Putamen (tissue), 1 donor: ENCODE measurements at places on chromosomes 16 and 17.

DNA sequence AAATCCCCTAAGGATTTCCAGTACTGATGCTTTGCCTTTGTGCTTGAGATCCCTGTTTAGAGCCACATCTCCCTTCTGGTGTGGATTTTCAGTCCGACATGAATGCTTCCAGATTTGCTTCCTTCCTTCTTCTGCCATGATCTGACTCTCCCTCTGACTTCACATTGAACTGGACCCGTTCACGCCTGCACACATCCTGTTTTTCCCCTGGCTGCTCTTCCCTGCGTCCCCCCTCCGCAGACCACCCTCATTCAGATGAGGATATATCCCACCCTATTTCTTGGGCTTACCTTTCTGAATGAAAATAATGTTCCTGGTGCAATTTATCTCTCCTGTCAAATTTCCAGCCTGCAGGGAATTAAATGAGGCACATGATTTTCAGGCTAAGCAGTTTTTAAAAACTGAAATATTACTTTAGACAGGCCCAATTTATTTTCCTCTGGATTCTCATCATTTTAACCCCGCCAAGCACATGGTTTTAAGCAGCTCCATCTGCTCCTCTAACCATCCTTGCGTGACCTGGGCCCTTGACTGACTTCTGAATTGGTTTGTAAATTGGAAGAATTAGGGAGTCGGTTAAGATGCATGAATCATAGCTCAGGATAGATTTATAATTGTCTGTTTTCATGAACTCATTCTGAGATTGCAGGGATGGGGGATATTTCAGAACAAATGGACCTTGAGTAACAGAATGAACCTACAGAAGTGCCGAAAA is 59.2 kb downstream of the BMERB1 start:
- no peak for DNase-seq

- no peak for DNase-seq
Observed at GRCh38 chr17:44272321-44272951, 4.5 kb upstream of the SLC4A1 start.

DNA sequence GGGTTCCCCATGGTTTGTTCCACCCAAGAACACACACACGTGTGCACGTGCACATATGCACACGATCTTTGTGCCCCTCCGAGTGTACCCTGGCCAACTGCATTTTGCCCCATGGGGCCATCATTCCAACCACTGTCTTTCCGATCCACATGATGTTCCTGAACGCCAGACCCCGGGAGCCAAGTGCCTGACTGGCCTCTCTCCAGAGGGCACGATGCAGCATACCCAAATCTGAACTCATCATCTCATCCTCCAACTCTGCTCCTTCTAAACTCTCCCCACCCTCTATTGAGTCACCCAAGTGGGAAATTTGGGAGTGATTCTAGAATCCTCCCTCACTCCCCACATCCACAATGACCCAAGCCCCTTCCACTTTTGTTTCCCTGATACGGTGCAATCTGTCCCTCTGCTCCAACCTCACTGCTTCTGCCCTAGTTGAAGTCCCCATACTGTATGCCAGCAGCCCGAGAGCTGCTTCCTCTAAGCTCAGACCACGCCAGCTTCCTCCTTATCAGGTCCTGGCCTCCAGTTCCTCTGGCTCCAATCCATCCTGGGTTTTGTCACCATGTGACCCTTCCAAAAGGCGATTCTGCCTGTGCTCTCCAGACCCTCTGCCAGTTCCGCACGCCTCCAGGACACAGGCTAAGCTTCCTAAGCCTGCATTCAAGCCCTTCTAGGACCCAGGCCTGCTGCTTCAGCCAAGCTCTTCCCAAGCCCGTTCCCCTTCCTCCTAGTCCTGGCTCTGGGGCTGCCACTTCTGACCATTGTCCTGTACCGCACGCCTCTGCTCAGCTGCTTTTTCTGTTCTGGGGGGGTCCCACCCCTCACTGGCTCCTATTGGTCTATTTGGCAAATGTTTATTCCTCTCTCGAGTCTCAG is 10.1 kb upstream of the TMEM208 start:
- no peak for DNase-seq

- DNase-seq = no peak
Observed at GRCh38 chr16:49661465-49662187, 194.3 kb downstream of the ZNF423 start.

DNA sequence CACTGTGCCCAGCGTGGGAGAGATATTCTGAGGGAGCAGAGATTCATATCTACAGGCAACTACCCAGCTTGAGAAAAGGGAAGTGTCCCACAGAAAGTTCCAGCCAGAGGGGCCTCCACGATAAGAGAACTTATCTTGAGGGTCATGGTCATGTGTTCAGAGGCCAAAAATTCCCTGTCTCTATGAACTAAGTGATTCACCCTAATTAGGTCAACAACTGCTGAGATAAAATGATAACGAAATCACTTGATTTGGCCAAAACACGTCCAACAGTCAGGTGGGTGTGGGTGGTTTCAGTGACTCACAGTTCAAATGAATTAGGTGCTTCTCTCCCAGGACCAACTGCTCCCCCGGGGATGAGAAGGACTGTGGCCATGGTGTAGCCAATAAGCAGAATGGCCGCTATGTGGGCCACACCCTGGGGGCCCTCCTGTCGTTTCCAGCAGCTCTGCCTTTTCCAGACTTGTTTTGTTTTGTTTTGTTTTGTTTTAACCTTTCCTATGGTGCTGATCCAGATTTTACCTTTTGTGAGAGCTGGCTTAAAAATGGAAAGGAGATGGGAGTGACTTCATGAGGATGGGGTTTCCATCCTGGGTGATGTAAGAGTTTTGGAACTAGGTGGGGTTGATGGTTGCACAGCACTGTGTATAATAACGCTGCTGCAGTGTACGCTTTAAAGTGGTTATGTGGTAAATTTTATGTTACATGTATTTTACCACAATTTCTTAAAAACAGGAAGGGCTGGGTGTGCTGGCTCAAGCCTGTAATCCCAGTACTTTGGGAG is 8.7 kb downstream of the DNAI2 start:
- DNase-seq = no peak

GRCh38 chr17:71440513-71440912 is 680.3 kb upstream of the SOX9 start:
- DNase-seq = no peak

DNA sequence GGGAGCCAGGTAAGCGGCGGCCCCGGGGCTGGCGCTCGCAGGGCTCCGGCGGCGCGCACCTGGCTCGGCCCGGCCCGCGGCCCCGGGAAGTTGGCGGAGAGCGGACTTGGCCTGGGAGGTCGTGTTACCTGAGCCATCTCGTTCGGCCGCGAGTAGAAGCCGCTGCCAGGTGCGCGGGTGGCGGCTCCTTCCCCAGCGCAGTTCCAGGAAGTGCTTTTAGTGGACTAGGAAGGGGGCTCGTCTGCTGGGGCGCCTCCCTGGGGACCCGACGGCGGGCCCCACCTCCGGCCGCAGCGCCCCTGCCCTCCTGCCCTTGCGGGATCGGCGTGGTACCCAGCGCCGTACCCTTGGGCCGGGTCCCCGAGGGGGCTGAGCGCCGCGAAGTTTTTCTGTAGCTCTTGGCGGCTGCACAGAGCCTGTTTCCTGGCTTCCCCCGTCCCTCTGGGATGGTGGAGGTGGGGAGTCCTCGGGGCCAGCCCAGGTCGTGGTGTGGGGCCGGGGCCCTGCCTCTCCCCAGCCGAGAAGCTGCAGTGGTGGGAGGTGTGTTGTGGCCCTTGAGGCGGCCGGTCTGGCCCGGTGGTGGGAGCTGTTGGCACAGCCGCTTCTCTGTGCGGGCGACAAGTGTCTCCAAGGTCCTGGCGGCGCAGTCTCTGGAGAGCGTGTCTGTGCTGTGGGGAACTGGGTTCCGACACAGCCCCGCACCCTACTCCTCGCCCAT is 96.9 kb downstream of the RAB11FIP4 start:
- DNase-seq = no peak

DNA sequence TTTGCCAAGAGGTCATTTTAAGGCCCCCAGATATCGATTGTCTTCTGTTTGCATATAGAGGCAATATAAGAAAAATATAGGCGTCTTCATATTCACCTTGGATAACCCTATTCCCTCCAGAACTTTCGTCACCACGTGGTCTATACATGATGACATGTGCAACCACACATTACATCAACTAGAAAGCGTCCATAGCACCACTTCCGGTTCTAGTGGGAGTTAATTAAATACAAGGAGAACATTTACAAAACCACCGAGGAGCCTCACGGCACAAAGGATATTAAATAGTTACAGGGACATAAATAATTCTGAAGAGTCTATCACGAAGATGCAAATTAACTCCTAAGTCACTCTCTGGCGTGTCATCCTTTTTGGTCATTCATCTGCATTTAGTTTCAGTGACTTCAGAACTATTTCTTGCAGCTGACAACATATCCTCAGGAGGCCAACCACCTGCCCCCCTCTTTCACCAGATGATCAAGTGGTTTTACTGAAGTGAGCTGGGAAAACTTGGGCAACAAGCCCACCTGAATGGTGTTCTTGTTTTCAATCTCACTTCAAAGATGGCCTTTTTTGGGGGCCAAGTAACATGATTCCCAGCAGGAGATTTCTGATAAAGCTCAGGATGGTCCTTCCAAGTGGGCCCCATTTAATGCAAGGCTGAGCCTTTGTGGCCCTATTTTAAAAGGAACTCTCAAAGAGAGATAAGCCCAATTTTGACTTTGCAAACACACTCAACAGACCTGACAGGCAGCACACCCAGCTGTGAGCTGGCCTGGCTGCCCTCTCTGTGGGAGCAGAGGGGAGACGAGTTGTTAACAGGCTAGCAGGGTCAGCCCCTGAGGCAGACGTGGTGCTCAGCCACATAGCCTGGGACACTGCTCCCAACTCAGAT is 15.3 kb downstream of the CMTM3 start:
- no peak for DNase-seq
